ENCODE measurements at places on chromosomes 3 and 15.

DNA sequence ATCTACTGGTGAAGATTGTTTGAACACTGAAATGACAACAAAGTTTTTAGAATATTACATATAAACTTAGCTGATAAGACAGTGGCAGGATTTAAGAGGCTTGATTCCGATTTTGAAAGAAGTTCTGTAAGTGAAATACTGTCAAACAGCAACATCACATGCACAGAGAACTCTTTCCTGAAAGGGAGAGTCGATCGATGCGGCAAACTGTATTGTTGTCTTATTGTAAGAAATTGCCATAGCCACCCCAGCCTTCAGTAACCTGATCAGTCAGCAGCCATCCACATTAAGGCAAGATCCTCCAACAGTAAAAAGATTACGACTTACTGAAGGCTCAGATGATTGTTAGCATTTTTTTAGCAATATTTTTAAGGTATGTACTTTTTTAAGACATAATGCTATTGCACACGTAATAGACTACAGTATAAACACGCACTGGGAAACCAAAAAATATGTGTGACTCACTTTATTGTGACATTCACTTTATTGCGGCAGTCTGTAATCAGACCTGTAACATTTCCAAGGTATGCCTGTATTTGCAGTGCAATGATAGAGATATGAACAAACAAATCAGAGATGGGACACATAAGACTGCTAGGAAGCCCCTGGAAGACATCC is 225.6 kb upstream of the UBE2E1 start:
- no peak for DNase-seq

DNA sequence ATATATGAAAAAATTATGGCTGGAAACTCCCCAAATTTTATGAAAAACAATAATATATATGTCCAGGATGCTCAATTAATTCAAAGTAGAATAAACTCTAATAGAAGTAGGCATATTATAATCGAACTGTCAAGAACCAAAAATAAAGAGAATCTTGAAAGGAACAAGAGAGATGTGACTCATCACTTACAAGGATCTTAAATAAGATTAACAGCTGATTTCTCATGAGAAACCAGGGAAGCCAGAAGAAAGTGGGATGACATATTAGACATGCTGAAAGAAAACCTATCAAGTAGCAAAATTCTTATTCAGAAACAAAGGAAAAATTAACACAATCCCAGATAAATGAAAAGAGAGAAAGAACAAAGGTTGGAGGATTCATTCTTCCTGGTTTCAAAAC is 66.8 kb downstream of the FAIM start:
- DNase-seq, result no peak

DNA sequence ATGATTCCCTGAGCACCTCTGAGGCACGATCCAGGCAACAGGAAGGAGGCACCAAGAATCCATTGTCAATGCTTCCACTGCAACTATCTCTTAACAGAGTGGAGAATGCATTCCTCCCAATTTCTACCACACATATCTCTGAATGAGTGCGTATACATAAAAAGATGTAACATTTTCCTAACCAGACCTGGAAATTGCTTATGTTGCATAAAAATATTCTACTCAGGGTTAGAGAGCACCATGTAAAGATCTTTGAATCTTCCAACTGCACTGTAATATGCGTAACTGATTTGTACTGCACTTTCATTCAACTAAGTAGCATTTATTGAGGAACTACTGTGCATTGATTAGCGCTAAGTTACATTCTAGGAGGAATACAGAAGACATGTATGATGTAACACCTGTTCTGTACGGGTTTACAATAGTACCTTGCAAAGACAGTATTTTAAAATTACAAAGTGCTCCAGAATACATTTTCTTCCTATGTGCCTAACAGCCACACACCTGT is 237.8 kb downstream of the EBLN2 start:
- no peak for DNase-seq

DNA sequence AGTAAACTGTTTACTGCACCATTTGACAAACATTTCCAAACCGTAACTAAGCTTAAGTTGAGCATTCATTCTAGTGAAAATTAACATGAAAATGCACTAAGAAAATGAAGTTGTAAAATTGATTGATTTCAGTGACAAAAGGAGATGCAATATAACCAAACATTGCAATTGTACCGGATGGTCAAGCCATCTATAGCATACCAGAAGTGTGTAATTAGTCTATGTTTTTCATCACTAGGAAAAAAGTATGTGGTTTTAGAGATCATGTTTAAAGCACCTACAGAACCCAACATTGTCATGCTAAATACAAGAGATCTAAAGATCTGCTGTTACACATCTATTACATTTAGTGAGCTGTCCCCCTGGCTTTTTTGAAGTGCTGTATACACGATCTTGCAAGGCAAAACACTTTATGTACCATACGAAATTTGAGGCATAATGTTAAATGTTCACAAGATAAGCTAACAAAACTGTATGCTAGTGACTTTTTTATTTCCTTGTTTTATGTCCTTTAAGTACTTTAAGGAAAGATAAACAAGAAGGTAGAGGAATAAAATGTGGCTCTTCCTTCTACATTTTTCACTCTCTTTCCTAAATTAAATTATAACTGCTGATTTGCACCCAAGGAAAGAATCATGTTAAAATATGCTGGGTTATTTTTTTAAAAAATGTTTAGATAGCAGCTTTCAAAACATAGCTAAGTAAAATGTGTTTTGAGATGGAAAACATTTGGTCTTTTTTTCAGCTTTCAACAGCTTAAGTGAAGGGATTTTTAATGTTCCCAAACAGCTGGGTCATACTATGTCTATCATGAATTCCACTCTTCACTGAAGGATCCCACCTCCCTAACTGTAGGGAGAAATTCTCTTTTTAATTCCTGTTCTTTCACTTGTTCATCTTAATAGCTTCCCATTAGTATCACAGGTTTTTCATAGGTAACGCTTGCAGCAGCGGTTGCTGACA is 498.0 kb downstream of the MECOM start:
- no peak for DNase-seq

Data from SIG-M5 (cell line).